ENCODE measurements at places on chromosomes 6 and 20. TPM values are rescaled to one million over a fixed set of nuclear protein-coding genes. Genes with fewer than 3 reads are reported as not detected.

BRPF3 gene
- polyA plus RNA-seq, result 9.8 TPM

ARFGEF3 gene
- polyA plus RNA-seq, result 0.15 TPM

GUCA1A gene
- not detected for polyA plus RNA-seq

SAMD10 gene
- not detected for polyA plus RNA-seq

RBM24 gene
- 13.5 TPM for polyA plus RNA-seq

BMP7 gene
- 0.22 TPM for polyA plus RNA-seq

TAGAP gene
- polyA plus RNA-seq, result not detected

BEND3 gene
- 2.3 TPM for polyA plus RNA-seq

RIPK1 gene
- 10.6 TPM for polyA plus RNA-seq

- peak; percentile 30 for DNase-seq
Measured at GRCh38 chr6:29980511-29980910, 38.2 kb downstream of the HLA-A start.

GRCh38 chr20:23287354-23288190 lies 63.0 kb upstream of the NXT1 start:
- DNase-seq, result no peak

GRCh38 chr6:134910593-134910935 lies 39.3 kb downstream of the ALDH8A1 start:
- no peak for DNase-seq

DNA sequence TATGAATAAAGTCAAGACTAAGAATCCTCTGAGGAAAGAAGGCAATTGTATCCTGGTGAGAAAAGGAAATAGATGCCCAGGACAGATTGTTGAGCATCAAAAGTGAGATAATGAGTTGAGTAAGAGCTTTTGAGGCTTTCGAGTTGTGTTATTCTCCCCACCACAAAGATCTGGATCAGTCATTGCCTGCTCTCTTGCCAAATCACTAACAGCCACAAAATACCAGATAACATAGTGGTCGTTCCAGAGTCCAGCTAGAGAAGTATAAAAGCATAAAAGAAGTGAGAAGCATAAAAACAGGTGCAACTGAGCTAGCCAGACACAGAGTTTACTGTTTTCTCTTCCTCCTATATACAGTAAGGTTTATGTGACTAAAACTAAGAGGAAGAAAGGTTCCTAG lies 4.9 kb downstream of the SPINT4 start:
- DNase-seq, result no peak

DNA sequence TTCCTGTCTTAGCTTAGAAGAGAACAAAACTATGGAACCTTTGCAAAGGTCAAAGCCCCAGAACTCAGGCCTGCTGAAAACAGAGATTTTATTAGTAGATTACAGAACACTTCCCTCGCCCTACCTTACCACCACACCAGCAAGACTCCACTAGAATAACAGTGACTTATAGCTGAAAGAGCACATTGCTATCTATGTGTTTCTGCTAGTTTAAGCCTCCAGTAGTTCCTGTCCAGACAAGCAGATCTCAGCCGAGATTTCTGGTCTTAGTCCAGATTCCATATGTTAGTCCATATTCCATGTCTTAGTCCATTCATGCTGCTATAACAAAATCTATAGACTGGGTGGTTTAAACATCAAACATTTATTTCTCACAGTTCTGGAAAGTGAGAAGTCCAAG lies 412.3 kb upstream of the ID4 start:
- no peak for DNase-seq

- DNase-seq, result no peak
Measured at GRCh38 chr6:12842114-12842513, 125.5 kb downstream of the PHACTR1 start.

- peak; percentile 48 for DNase-seq
Measured at GRCh38 chr6:41636833-41637193, 1.5 kb upstream of the MDFI start.

- no peak for DNase-seq
Measured at GRCh38 chr20:48606172-48606840, 221.5 kb downstream of the PREX1 start.

- no peak for DNase-seq
Measured at GRCh38 chr6:14224359-14225103, 107.0 kb downstream of the CD83 start.

- no peak for DNase-seq
Measured at GRCh38 chr6:37365791-37366190, 12.0 kb downstream of the RNF8 start.

GRCh38 chr20:21190869-21191268 lies 65.0 kb downstream of the KIZ start:
- no peak for DNase-seq

DNA sequence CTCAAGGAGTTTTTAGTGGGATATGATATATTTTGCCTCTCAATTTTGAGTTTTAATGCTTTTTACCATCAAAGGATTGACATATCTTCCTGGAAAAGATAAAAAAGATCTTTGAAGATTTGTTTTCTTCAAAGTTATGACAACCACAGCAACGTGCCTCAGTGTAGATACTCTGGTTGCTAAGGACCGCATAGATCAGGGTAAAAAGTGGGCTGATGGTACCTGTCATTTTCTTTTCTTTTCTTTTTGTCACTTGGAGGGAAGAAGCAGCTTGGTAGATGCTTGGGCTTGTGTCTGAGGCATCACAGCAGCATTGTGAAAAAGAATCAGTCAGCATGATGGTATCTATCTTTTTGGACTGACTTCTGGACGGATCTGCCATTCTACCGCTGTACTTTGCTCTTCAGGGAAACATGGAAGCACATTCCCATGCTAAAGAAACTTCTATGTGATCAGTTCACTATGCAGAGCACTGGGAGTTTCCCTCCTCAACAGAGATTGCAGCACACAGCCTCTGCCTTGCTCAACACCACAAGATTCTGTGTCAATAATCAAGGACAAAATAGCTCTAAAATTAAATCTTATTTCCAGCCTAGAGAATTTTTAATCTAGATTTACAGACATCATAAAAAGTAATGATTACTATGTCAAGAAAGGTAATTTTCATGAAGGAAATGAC lies 54.8 kb upstream of the SGK1 start:
- DNase-seq, result peak; percentile 38

DNA sequence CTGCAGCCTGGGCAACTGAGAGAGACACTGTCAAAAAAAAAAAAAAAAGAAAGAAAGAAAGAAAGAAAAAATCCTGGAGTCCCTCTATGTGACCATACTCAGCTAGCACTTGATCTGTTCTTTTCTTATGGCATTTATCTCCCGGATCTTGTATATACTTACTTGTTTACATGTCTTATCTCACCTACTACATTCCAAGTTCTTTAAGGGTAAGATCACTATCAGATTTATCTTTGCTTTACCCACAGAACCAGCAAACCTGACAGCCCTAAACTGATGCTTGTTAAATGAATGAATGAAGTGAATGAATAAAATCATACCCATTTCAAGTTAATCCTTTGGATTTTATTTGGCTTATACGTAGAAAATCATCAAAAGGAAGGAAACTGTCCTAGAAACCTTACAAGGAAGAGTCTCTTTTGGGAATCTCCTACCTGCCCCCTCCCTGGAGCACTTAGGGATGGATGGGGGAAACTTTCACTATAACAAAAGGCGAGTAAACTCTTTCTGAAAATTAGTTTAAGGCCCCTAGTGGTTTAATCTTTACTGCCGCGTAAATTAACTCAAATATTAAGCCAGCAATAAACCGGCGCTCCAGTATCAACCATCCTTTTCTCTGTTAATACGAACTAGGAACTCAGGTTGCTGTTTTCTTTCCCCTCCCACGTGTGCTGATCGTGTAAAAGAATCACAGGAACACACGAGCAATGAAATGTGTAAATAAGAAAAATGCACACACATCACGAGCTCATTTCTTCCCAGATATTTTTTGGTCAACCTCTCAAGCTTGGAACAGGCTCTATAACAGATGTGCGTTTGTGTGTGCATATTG lies 1.3 kb upstream of the UTRN start:
- no peak for DNase-seq

DNA sequence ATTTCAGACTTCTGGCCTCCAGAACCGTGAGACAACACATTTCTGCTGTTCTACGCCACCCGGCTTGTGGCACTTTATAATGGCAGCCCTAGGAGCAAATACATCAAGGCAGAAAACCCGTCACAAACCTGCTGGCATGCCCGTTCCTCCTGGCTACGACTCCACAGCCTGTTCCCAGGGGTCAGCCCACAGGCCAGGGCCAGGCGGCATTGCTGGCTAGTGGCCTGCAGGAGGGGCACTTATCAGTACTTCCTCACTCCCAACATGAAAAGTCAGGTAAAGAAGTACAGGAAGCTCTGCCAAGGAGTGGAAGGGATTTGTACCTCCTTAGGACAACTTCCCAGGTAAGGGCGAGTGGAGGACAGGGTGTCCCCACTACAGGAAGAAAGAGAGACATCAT lies 223.1 kb upstream of the AGPAT4 start:
- DNase-seq, result no peak

All from A549 (cell line).